Mucosa of descending colon (tissue), 3 donors: ENCODE measurements at places on chromosomes 5 and 9. TPM values are rescaled to one million over a fixed set of nuclear protein-coding genes. Genes with fewer than 3 reads are reported as not detected.

DNA sequence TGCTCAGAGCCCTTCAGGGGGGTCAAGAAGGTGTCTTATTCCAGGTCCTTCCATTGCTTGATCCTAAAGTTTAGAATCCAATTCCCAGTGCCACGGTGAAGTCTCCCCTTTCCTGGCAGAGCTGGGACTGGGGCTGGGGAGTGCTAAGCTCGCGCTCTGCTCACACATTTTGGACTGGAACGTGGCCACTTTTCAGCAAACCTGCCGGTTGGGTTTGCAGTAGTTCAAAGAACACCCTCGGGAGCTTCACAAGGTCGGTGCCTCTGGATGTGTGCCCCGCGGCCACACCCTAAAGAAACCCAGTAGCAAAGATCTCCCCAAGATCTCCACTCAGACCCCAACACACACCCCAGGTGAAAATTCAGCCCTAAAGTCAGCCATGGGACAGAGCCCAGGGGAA, at the start of gene C9orf152:
TSS of gene C9orf152 (minus strand) at position 129 of the 400 bp plus-strand sequence. CDS start 580 bp downstream, outside the sequence.
- DNase-seq, result peak; percentile 75

DNA sequence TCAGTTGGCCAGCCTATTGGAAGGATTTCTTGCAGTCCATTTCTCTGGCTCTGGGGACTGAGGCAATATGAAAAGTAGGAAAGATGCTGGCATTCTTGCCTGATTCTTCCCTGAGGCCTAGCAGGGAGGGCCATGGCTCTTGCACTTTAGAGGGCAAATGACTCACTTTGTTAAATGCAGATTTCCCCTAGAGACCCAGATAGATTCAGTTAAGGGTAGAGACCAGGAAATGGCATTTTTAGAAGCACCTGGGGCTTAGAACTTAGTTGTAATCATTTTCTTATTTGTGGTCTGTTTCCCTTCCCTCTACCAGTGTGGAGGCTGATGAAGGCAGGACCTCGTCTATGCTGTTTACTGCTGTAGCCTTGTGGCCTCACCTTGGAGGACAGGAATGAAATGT, 112.8 kb upstream of the NR3C1 start:
- no peak for DNase-seq

- no peak for DNase-seq
Observed at GRCh38 chr5:158246661-158247060, 387.7 kb upstream of the CLINT1 start.

GRCh38 chr9:119375892-119376291, 6.7 kb upstream of the BRINP1 start:
- no peak for DNase-seq

GRCh38 chr5:2997179-2997578, 245.7 kb upstream of the IRX2 start:
- no peak for DNase-seq

DNA sequence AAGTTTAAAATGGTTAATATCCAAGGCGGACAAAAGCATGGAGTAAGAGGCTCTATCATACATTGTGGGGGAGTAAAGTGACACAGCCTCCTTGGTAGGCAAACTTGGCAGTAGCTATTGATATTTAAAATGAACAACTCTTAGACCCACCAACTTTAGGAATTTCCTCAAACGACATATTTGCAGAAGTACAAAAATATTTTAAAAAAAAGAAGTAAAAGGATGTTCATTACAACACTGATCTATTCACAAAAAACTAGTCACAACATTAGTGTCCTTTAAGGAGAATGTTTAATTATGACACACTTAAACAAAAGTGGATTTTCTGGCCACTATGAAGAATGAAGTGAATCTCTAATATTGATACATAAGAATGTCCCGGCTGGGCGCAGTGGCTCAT, 1.7 kb downstream of the ALG2 start:
- no peak for DNase-seq

GRCh38 chr5:9168791-9169556, 376.9 kb downstream of the SEMA5A start:
- peak; percentile 22 for DNase-seq

GRCh38 chr5:103463261-103463660, 99.3 kb downstream of the NUDT12 start:
- DNase-seq, result no peak

GRCh38 chr9:138040446-138041430, 163.2 kb downstream of the CACNA1B start:
- peak; percentile 9 for DNase-seq

DNA sequence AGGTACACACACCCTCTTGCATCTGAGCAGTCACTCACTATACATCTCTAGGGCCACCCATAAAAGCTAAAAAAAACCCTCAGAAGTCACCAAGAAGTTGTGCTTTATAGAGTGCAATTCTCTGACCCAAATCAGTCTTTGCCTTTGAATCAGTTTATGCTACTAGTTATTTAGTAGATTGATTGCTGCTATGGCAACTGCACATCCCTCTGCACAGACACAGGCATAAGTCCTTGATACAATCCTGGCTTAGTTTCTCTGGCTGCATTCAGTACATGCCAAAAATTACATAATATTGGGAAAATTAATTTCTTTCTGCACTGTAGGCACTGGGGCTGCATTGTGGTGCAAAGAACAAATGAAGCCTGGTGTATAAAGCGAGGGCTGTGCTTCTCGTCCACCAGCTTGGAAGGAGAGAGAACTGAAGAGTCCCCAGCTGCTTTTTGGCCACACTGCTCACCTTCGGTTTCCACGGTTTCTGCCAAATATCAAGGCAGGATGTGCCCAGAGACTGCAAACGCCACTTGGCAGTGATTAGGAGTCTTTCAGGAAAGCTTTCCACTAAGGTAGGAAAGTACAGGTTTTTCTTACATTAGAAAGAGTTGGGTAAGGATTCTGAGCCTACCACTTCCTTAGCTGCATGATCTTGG, 258.4 kb downstream of the ELAVL2 start:
- DNase-seq, result no peak

GRCh38 chr9:660227-660626, 181.3 kb upstream of the DMRT1 start:
- DNase-seq, result no peak

DNA sequence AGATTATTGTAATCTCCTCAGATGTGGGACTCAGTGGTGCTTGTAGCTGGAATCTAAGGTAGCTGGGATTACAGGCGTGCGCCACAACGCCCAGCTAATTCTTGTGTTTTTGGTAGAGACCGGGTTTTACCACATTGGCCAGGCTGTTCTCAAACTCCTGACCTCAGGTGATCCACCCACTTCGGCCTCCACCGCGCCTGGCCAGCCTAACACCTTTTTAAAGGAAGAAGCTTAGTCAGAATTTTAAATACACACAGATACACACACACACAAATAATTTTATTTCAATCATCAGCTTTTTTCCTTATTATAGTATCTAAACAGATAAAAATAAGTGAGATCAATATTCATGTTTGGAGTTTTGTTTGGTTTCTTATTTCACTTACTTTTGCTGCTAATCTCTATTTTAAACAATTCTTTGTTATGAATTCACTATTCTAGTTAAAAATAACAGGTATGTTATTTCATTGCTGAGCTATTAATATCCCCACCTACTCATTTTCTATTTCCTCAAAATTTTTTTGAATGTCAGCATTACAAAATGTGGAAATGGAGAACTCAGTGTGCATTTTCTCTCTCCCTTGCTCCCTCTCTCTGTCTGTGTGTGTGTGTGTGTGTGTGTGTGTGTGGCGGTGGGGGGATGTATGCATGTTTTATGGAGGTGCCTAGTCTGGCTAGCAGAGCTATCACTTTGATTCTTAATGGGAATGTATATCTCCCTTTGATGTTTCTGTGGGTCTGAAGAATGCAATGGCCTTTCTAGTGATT, 960.6 kb upstream of the DMAC1 start:
- no peak for DNase-seq

DNA sequence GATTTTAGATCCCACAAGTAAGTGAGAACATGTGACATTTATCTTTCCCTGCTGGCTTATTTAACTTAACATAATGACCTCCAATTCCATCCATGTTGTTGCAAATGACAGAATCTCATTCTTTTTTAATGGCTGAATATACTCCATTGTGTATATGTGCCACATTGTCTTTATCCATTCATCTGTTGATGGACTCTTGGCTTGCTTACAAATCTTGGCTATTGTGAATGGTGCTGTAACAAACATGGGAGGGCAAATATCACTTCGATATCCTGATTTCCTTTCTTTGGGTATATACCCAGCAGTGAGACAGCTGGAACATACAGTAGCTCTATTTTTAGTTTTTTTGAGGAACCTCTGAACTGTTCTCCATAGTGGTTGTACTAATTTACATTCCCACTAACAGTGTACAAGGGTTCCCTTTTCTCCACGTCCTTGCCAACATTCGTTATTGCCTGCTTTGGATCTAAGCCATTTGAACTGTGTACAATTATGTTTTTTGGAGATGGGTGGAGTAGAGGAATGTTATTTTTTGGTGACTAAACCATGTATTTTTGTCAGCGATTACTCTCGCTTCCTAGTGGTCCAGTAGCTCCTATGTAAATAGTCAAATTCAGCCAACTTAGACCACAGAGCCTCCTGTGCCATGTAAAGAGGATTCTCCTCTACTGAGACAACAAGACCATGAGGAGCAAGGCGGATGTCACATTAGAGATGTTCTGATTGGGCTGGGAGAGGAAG, 60.6 kb downstream of the TNFSF15 start:
- DNase-seq, result no peak

DNA sequence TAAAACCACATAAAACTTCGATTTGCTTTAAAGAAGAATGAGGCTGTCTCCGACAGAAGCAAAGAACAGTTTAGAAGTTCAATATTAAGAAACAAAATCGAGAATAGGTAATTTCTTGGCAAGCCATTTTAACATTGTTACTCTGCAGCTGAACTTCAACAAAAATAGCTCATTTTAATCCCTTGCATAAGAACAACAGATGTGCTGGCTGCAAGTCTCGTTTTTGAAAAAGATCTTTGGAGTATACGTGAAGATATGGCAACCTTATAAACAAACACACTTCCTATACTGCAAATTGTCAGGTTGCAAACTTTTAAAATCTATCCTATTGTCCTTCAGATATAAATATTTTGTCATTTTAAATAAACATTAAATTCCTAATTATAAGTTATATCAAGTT, 71.5 kb downstream of the FBN2 start:
- DNase-seq, result no peak

DNA sequence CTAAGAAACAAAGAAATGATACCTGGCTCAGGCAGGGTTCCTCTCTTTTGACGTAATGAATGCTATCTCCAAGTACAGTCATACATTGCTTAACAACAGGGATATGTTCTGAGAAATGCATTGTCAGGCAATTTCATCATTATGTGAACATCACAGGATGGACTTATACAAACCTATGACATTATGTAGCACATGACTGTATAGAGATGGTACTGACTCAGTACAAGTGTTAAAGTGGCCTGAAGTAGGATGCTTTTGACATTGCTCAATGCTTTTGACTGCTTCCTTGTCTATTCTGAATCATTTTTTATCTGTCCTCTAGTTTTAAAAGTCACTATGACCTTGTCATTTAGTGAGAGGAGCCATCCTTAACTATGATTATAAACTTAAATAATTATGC, 147.6 kb downstream of the NR2F1-AS1 start:
- DNase-seq, result no peak

- DNase-seq, result no peak
Observed at GRCh38 chr9:109816490-109816889, 36.5 kb downstream of the PALM2AKAP2 start.

DNA sequence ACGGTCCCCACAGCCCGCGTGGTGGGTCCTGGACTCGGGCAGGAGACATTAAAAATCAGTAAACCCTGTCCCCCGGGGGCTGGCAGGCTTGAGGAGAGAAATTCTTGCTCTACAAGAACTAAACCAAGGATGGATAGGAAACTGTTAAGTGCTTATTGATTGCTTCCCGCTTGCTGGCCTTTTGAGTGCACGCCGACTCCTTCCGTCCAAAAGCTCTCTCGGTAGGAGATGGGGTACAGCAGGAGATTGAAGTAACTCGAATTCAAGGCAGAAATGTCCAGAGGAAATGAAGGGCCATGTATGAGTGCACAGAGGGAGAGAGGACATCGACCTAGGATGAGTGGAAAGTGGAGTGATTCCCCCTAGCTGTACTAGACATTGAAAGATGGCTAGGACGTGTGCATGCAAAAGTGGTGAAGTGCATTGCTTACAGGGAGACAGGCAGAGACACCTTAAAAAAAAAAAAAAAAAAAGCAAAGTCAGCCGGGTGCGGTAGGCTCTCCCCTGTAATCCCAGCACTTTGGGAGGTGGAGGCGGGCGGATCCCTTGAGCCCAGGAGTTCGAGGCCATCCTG, 923 bp downstream of the RECK start:
- no peak for DNase-seq

DNA sequence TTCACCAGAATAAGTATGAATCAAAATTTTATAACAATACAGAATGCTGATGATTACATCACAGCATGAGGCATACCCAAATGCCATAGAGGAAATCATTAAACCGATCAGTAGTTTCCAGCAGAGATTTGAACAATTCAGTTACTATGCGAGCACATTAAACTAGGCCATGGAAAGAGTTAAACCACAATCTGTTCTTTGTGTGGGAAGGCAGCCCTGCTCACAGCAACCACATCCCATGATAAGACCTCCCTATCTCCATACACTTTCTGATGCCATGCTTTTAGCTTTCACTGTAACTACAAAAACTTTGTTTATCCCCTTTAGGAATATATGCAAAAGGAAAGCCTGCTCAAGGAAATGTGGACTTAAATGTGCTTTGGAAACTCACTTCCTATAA, 4.5 kb downstream of the NFIB start:
- DNase-seq, result no peak

DNA sequence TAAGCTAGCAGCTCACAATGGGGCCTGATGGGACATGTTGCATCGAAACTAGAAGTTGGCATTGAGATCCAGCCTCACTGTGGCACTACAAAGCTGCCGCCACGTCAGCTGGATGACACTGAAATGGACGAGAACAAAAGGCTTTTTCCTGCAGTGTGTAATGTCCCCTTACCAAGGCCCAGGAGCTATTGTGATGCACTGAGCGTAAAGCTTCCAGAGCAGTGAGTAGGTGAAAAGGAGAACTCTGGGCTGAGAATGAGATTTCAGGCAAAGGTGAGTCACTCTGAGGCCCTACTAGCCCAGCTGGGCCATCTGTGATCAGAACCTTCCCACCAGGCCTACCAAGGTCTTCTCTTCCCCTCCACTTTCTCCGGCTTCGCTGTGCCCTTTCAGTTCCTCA, 528.1 kb upstream of the KLF4 start:
- no peak for DNase-seq

EQTN gene
- total RNA-seq, result 1.4 TPM

GPSM1 gene
- 15.0 TPM for total RNA-seq

BRD3OS gene
- total RNA-seq, result 4.9 TPM

UAP1L1 gene
- total RNA-seq, result 12.8 TPM

PAEP gene
- total RNA-seq, result not detected

C5orf22 gene
- total RNA-seq, result 24.0 TPM

CDK7 gene
- total RNA-seq, result 18.3 TPM

PKD2L2 gene
- total RNA-seq, result not detected

MORN5 gene
- total RNA-seq, result 21.2 TPM

SPINK4 gene
- 85.2 TPM for total RNA-seq

ANKDD1B gene
- 4.0 TPM for total RNA-seq
